ENCODE measurements at places on chromosomes 7 and 10. TPM values are rescaled to one million over a fixed set of nuclear protein-coding genes. Genes with fewer than 3 reads are reported as not detected.

Gene ZNF425
- total RNA-seq, result 1.3 TPM

Gene CTNNA3
- 8.8 TPM for total RNA-seq

Gene DPYSL4
- total RNA-seq, result 1.4 TPM

Gene IFIT5
- total RNA-seq, result 19.0 TPM

Gene GIMAP5
- total RNA-seq, result 29.4 TPM

Gene ERCC6
- 36.2 TPM for total RNA-seq

Gene ACTL6B
- not detected for total RNA-seq

Gene GNAT3
- not detected for total RNA-seq

Gene ATRNL1
- 41.0 TPM for total RNA-seq

Gene CTAGE6
- total RNA-seq, result 0.36 TPM

Gene OR2A5
- not detected for total RNA-seq

Gene LIPJ
- 0.87 TPM for total RNA-seq

Gene MYL7
- total RNA-seq, result not detected

Gene CYP2C8
- 0.78 TPM for total RNA-seq

Gene PDE1C
- 7.1 TPM for total RNA-seq

Gene EVX1
- not detected for total RNA-seq

All from aorta (tissue), 5 donors.